ENCODE measurements at places on chromosomes 12 and 14. TPM values are rescaled to one million over a fixed set of nuclear protein-coding genes. Genes with fewer than 3 reads are reported as not detected.

Gene SMOC1
- total RNA-seq, result not detected

Gene BIN2
- 273 TPM for total RNA-seq

Gene PDE3A
- total RNA-seq, result 0.30 TPM

Gene FAM181A
- not detected for total RNA-seq

Gene HOXC12
- total RNA-seq, result not detected

Gene HAL
- total RNA-seq, result 0.57 TPM

Gene KLHL42
- total RNA-seq, result 23.6 TPM

Gene LRRC10
- total RNA-seq, result not detected

Gene DEPDC4
- not detected for total RNA-seq

Gene FAM234B
- total RNA-seq, result 4.5 TPM

Gene GPR132
- 94.5 TPM for total RNA-seq

Gene RBM19
- 66.2 TPM for total RNA-seq

Gene LALBA
- not detected for total RNA-seq

Gene PRB4
- total RNA-seq, result not detected

Gene TAS2R20
- 2.2 TPM for total RNA-seq

Gene OSGEP
- 40.8 TPM for total RNA-seq

Gene LTBR
- not detected for total RNA-seq

Gene GALNT16
- total RNA-seq, result not detected

Gene KCNJ8
- not detected for total RNA-seq

Gene CAPZA3
- total RNA-seq, result not detected
